ENCODE measurements at places on chromosomes 3 and 15.

- peak; percentile 49 for DNase-seq
These were observed 84.0 kb downstream of the CFAP20DC start for GRCh38 chr3:58965865-58966264.

- DNase-seq = no peak
These were observed 229.5 kb downstream of the CHL1 start for GRCh38 chr3:426072-426471.

DNA sequence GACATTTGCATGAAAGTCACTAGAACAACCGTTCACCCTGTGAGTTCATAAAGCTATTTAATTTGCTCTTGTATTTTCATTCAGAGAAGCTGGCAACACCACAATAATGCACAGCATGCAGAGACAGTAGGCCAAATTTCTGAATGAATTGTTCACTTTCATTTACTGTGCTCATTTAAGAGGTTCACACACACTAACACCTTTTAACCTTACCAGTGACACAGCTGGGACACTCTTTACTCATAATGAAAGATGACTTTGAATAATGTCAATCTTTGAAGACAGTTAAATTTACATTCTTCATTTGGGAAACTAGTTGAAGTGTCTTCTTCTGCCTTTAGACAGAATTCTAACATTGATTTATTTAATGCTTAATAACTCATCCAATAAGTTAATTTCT is 95.7 kb downstream of the ROBO1 start:
- no peak for DNase-seq

DNA sequence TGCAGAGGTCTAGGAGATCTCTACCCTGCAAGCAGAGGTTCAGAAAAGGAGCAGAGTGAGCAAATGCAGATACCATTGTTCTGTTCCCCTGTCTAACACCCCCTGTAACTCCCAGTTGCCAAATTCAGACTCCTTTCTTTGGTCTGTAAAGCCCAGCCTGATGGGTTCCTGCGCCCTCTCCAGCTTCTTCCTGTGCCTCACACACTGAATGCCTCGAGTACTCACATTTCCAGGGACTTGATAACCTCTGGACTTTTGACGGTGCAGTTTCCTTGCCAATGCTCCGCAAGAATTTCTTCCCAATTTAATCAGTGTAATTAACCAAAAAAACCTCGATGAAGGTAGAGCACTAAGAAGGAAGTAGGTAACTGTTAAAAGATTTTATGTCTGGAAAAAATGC is 19.3 kb downstream of the PDE8A start:
- no peak for DNase-seq

DNA sequence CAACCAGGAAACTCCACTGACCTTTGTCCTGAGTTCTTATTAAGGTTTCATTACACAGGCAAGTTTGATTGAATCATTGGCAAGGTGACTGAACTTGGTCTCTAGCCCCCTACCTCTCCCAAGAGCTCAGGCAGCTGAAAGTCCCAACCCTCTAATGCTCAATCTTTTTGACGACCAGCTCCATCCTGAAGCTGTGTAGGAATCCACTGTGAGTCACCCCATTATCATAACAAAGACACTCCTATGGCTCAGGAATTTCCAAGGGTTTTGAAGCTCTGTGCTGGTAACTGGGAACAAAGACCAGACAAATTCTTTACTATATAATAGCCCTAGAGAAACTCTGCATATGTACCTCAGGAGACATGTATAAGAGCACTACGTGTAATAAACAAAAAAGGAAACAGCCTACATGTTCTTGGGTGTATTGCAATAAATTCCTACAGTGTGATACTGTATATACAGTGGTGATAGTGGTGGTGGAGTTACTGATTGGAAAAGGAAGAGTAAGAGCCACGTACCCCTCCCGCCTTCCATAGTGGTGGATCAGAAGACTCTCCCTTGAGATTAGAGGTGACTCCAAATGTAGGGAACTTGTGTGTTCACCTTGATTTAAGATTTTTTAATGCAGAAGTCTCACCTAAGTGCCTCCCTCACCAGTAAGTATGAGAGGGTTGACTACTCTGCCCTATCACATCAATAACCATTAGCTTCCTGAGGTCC is 116.6 kb downstream of the ST8SIA2 start:
- peak; percentile 67 for DNase-seq

GRCh38 chr3:15174953-15175352 is 31.1 kb upstream of the CAPN7 start:
- DNase-seq = no peak

- no peak for DNase-seq
These were observed 156.0 kb upstream of the RGMA start for GRCh38 chr15:93244696-93245660.

GRCh38 chr15:97210277-97210676 is 750.2 kb upstream of the ARRDC4 start:
- no peak for DNase-seq

- DNase-seq = no peak
These were observed 43.5 kb downstream of the UBE2E2 start for GRCh38 chr3:23246651-23247050.

DNA sequence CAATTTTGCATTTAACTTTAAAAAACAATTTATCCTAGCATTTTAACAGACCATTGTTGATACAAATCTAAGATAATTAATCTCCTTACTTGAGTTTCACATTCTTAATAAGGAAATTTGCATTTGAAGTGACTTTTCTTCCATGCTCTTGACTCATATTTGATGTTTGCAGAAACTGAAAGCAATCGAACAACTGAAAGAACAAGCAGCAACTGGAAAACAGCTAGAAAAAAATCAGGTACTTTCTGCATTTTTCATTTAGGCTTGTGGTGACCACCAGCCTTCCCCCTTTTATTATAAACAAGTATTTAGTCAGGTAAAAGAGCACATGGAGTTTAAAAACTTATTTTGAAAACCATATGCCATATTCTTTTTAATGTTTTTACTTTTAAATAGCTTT is 20.1 kb upstream of the SELENOT start:
- no peak for DNase-seq

DNA sequence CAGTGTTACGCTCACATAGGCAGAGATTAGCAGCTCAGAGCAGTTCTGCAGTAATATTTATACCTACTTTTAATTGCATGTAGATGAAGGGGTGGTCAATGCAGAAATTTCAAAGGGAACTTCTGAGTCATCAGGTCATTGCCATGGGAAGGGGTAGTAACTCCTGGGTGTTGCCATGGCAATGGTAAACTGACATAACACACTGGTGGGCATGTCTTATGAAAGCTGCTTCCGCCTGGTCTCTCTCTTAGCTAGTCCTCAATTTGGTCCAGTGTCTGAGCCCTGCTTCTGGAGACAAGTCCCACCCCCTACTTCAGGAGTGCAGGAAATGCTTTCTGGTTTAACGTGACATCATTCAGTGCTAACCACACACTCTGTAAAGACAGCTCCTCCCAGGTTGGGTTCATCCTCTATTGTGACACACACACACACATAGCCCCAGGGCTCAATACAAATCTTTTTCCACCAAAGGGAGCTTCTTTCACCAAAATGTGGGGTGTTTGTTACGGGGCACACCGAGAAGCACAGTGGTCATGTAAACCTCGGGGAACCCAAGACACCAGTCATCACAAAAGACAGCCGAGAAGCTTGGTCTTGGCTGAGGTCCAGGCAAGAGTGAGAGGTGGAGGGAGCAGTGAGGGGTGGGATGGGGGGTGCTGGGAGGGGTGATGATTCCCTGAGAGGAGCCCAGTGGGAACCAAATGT is 74.5 kb downstream of the TLE3 start:
- peak; percentile 74 for DNase-seq

- peak; percentile 54 for DNase-seq
These were observed 325.2 kb upstream of the MEIS2 start for GRCh38 chr15:37425541-37425940.

DNA sequence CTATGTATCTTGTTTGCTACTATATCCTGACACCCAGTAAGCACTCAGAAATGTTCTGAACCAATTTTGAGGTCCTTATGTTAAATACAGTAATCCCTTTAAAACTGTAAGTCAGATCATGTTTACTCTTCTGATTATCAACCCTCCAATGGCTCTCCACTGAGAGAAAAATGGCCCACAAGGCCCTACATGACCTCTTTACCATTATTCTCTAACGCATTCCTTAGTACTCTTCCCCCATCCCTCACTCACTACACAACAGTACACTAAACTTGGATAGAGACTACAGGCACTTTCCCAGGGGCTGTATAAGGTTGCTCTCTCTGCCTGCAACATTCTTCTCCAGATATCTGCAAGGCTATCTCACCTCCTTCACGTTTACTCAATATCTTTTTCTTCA is 1.9 kb downstream of the TOPBP1 start:
- DNase-seq = no peak

GRCh38 chr3:124628863-124629262 is 101.4 kb upstream of the UMPS start:
- no peak for DNase-seq

- no peak for DNase-seq
These were observed 155.7 kb downstream of the LIPC start for GRCh38 chr15:58587486-58587885.

DNA sequence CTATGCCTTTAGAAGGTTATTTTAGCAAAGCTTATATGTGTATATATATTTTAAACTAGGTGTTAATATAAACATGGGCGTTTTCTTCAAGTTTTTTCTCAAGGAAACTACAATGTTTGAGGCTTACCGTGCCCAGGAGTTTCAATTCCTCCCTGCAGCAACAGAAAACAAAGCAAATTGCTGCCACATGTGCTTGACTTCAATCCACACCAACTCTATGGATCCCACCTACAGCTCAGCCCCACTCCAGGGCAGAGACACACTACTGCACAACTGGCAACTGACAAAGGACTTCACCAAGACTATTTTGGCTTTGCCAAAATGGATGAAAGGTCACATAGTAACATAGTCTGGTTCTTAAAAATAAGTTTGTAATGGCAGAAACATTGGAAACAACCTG is 346.6 kb downstream of the ERC2 start:
- DNase-seq = no peak

DNA sequence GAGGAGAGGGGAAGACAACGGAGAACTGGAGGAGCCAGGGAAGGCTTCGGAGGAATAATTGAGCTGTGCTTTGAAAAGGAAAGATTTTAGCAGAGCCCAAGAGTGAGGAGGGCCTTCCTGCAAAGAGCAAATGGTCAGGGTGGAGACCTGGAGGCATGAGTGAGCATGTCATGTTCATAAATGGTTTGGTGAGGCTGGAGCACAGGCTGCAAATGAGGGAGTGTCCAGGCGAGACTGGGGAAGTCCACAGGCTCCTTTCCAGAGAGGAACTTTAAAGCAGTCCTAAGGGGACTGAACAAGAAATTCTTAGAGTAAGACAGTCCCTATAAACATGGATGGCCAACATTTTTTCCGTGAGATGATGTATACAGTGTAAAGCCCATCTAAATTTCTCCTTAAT is 108.8 kb downstream of the THSD4 start:
- DNase-seq = no peak

- DNase-seq = no peak
These were observed 570.1 kb upstream of the CBLB start for GRCh38 chr3:106438887-106439286.

- DNase-seq = no peak
These were observed 1.1 kb downstream of the PARP6 start for GRCh38 chr15:72271221-72271620.

DNA sequence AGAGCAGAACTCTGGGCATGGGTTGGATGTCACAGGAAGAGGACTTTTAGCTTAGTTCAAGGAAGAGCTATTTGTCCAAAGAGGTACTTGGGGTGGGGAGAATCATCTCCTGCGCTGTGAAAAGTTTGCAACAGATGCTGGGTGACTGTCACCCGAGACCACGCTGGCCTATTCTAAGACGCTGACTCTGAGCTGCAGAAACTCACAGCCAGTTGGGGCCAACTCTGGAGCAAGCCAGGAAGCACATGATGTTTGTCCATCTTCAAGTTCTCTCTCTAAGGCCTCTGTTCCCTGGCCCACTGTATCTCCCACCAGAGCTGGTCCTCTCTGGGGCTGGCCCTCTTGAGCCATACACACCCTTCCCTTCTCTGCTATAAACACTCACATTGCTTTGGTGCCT is 17.9 kb upstream of the CDCP1 start:
- DNase-seq = no peak

- no peak for DNase-seq
These were observed 68.6 kb downstream of the DCUN1D1 start for GRCh38 chr3:182911782-182912111.

- no peak for DNase-seq
These were observed 152.6 kb downstream of the BBX start for GRCh38 chr3:107675233-107675900.
